ENCODE measurements at places on chromosomes 11 and 22.

DNA sequence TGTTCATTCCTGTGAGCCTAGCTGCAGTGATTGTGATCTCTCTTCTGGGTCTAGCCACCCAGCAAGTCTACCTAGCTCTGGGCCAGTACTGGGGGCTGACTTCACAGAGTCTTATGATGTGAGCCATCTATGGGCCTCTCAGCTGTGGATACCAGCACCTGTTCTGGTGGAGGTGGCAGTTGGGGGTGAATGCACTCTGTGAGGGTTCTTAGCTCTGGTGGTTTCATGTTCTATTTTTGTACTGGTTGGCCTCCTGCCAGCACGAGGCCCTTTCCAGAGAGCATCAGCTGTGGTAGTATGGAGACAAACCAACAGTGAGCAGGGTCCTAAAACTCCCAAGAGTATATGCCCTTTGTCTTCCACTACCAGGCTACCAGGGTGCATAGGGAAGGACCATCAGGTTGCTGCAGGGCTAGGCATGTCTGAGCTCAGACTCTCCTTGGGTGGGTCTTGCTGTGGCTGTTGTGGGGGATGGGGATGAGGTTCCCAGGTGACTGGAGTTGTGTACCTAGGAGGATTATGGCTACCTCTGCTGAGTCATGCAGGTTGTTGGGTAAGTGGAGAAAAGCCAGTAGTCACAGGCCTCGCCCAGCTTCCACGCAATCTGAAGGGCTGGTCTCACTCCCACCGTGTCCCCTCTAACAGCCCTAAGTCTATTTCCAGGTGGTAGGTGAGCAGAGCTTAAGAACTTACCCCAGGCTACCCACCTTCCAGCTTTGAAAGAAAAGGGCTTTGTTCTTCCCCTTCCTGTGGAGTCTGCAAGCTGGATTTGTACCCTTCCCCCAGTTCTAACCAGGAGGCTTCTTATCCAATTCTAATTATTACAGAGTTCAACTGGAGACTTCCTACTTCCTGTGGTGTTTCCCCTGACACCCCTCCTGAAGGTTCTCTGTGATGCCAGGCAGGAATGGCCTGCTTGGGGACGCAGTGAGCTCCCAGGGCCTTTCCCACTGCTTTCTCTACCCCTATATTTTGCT is 250.7 kb downstream of the LUZP2 start:
- no peak for DNase-seq

DNA sequence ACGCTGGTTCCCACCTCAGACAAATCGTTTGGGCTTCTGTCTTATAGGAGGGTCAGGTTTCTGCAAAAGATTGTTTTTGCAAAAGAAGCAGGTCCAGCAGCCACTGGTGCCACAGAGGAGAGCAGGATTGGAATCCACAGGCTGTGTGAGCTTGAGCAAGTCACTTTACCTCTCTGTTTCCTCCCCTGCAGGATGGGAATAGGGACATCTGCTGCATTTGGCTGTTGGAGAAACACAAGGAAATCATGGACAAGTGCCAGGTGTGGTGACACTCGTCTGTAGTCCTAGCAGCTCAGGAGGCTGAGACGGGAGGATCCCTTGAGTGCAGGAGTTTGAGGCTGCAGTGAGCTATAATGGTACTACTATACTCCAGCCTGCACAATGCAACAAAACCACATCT is 422.6 kb downstream of the MN1 start:
- DNase-seq: no peak

GRCh38 chr11:65334696-65335295 is 1.1 kb downstream of the DPF2 start:
- DNase-seq: no peak

DNA sequence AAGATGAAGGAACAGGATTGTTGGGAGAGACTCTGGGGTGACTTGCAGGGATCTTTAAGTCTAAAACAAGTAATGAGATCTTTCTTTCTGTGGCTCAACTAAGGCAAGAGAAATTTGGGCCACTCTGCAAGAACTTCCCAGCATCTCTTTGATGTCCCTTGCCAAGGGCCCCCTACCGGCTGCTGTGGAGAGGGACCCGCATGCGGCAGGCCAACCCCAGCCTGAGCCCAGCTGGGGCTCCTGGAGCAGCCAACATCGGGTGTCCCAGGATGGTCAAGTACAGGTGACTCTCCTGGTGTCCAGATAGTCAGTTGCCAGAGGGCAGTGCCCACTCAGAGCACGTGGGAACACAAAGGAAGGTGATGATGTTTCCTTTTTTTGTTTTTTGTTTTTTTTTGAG is 363.2 kb downstream of the TBC1D22A start:
- DNase-seq: no peak

DNA sequence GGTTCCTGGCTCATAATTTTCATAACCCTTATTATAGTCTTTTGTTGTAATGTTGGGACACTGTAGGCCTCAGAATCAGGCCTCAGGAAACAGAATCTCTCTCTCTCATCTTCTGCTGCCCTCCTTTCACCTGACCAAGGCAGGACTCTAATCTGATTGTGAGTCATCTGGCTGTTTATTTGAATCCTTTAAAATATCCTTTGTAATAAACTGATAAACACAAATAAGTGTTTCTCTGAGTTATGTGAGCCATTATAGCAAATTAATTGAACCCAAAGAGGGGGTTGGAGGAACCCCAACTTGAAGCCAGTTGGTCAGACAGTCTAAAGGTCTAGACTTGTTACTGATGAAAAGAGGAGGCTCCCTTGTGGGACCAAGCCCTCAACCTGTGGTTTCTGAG is 30.6 kb downstream of the ACER3 start:
- DNase-seq: no peak

DNA sequence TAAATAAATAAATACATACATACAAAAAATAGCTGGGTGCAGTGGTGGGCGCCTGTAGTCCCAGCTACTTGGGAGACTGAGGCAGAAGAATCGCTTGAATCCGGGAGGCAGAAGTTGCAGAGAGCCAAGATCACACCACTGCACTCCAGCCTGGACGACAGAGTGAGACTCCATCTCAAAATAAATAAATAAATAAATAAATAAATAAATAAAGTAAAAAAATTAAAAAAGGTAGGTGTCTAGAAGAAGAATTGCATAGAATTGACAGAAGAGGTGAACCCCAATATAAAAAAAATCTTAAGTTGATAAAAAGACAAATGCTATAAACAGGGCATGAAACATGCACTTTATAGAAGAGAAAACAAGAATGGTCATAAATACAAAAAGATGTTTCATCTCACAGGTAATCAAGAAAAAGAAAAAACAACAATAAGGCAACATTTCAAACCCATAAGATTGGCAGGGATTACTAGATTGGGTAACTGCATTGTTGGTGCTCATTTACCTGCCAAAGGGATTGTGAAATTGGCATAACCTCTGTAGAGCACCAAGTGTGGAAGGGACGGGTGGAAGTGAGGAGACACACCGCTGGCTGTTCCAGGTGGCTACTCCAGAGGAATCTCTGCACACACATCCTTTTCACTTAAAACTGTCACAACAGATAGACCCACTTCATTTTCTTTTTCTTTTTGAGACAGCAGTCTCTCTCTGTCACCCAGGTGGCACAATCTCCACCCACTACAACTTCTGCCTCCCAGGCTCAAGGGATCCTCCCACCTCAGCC is 44.7 kb downstream of the NF2 start:
- DNase-seq: no peak

- peak; percentile 16 for DNase-seq
Observed at GRCh38 chr11:2120359-2121100, 18.7 kb downstream of the IGF2 start.

DNA sequence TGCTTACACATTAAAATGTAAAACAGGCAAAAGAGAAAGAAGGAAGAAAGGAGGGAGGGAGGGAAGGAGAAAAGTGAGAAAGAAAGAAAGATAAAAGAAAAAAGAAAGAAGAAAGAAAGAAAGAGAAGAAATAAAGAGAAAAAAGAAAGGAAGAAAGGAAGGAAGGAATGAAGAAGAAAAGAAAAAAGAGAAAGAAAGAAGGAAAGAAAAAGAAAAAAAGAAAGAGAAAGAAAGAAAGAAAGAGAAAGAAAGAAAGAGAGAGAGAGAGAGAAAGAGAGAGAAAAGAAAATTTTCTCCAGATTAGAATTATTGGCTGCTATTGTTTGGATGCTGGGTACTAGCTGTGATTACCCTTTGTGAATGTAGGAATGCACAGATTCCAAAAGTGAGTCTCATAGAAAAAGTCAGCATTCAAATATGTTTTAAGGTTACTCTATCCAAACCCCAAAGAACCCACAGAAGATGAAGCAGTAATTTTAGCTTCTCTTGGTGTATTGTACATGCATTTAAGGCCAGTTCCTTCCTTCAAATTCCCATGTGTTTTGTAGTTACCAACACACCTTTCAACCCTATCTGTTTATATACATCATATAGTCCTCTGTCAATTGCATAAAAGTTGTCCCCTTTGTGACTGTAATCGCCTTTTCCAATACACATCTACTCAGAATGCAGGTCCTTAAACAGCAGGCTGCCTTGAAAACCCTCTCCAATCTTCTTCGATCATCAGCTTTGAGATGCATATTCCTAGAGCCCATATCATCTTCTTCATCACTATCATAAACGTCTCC is 789 bp upstream of the FAM111A start:
- DNase-seq: peak; percentile 13

- DNase-seq: no peak
Observed at GRCh38 chr11:110492321-110492685, 62.6 kb downstream of the FDX1 start.

GRCh38 chr11:17634776-17635550 is 84.4 kb upstream of the MYOD1 start:
- DNase-seq: no peak

DNA sequence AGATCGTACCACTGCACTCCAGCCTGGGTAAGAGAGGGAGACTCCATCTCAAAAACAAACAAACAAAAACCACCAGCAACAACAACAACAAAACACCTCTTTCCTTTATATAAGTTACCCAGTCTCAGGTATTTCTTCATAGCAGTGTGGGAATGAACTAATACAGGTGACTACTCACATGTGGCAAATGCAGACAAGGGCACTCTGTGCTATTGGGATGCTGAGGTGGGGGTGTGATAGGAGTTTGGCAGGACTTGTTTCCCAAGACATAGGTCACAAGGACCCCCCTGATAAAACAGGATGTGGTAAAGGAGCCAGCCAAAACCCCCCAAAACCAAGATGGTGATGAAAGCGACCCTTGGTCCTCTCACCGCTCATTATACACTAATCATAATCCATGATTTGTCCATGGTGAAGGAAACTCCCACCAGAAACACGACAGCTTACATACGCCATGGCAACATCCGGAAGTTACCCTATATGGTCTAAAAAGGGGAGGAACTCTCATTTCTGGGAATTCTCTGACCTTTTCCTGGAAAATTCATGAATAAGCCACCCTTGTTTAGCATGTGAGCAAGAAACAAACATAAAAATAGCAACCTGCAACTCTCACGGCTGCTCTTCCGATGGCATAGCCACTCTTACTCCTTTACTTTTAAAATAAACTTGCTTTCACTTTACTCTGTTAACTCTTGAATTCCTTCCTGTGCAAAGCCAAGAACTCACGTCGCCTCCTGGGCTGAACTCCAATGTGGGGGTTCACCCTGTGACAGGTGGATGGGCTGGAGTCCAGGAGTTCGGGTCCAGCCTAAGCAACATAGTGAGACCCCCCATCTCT is 18.8 kb upstream of the INCENP start:
- no peak for DNase-seq

DNA sequence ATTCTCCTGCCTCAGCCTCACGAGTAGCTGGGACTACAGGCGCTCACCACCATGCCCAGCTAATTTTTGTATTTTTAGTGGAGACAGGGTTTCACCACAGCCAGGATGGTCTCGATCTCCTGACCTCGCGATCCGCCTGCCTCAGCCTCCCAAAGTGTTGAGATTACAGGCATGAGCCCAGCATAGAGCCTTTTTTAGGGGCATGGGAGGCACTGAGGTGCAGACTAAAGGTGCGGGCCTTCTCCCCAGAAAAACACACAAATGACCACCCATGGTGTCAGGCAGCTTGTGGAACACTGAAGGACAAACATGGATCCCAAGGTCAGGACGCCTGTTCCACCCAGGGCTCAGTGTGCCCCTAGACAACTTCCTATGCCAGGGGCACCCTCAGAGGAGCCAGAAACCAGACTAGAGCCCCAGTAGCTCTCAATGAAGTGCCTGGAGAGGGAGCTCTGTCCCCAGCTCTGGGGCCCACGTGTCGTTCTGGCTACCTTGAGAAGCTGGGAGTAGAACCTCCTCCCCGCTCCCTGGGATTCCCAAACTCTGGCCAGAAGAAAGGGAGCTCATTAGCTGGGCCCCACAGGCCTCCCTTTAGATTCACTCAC is 21.2 kb upstream of the CD5 start:
- no peak for DNase-seq

DNA sequence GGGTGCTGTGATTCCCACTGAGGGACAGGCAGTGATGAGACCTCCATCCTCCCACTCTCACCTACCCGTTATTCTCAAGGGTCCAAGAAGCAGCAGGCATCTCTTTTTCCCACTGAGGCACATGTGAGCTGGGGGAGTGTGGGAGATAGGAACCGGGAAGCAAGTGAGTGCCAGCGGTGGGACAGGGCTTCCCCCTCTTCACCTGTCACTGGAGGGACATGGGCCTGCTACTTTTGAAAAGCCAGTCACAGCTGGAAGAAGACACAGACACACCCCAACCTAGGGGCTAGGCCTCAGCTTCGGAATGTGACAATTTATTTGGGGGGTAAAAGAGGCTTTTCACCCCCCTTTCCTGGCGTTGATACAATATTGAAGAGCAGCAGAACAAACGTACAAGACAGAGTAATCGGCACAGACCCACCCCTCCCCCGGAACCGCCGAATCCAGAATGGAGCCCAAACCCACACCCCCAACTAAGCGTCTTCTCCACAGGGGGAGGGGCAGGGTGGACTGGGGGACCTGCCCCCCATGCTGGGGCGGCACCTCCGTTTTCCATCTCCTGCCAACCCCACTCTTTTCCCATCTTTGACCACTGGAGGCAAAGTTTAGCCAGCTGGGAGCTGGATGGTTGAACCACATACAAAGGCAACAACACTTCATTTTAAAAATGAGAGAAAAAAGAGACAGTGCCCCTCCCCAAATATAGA is 10.7 kb downstream of the CBX6 start:
- DNase-seq: no peak

DNA sequence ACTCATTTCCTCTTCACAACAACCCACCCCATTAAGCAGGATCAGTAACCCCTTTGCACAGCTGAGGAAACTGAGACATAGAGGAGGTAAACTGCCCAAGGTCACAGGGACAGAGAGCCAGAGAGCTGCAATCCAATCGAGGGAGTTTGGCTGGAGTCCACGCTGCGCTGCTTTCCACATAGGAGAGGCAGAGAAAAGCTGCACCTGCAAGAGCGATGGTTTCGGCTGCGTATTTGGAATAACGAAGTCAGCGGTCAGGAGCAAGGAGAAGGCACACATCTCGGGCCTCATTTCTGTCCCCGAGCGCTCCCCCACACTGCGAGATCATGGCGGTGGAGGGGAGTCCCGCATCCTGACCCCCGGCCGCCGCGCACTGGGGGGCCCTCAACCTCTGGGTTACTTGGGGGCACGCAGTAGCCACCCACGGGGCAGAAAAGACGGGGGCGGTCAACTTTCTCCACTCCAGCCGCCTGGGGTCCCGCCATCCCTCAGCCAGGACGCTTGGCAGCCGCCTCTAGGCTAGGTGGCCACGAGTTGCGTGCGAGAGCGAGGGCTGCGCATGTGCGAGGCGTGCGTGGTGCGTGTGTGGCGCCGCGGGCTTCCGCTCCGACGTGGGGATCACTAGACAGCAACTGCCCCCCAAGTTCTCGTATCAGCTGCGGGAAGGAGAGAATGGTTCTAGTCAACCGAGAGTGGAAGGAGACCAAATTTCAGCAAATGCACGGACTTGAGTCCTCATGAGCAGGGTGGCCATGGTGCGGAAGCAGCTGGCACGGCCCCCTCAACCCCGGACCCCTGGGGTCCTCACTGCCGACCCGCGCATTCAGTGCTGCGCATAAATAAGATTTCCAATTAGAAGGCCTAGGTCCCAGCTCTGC is 42.3 kb upstream of the CLDN5 start:
- DNase-seq: no peak

- DNase-seq: no peak
Observed at GRCh38 chr11:45926536-45927331, 4.3 kb downstream of the LARGE2 start.

Data from amniotic stem cell (primary cell).